ELF-1 (cell line): ENCODE measurements at places on chromosomes 2 and 18.

DNA sequence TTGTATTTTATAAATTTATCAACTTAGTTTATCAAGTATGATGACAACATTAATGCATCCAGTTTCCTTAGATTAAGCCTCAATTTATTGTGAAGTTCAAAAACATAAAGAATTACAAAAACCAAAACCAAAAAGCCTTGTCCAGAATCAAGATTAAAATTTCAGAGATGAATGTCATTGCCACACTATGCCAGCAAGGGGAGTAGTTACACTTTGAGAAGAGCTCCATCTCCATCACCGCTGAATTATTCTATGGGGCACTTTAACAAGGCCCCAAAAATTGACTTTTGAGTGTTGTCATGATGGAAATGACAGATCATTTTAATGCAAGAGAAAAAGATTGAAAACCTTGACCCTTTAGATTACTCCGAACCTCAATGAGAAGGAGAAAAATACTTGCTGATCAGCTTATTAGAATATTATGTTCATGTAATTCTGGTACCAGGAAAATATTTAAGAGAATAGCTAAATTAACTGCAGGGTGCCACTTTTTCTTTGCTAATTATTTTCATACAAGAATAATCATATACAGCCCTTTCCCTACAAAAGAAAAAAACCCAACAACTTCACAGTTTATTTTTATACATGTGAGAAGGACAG is 152.5 kb upstream of the AQP4 start:
- no peak for DNase-seq

GRCh38 chr2:75894170-75894569 is 183.5 kb upstream of the GCFC2 start:
- no peak for DNase-seq

DNA sequence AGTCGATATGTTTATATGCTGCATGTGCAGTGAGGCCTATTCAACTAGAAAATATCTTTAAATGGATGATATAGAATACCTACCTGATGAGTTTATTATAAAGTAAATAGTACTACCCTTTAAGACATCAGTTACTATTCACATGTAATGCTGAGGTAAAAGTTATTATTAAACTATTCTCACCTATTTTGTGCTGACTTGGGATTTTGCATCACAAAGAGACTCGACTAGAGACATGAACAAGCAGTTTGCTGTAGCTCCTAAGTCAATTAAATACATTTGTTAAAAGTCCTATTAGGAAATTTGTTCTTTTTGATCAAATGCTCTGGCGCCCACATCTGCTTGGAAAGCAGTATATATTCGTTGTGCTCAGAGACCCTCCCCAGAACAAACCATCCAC is 164.1 kb downstream of the CCDC85A start:
- no peak for DNase-seq

DNA sequence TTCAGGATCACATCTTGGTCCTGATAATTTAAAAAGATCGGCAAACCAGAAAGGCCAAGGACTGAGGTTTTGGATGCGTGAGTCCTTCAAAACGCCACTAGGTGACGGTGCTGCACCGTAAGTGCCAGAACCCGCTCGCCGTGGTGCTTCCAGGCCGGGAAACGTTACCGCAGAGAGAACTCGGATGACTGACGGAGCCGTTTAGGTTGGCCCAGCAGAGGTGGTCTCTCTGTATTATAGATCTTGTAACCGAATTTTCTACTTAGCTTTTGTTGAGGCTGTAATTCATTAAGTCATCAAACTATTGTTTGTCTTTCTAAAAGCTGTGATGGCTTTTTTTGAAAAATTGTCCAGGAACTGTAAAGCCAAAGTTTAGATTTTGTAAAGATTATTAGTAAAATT is 39.8 kb upstream of the ADCYAP1 start:
- DNase-seq: peak; percentile 79

- peak; percentile 17 for DNase-seq
Measured at GRCh38 chr2:59885541-59885940, 667.9 kb downstream of the BCL11A start.
